ENCODE measurements at places on chromosomes 11 and 22.
A peak's percentile ranks its signal among the peaks of the same experiment; 100 is the strongest.

GRCh38 chr11:81032906-81033305, 1592.1 kb upstream of the TENM4 start:
- DNase-seq, result no peak

DNA sequence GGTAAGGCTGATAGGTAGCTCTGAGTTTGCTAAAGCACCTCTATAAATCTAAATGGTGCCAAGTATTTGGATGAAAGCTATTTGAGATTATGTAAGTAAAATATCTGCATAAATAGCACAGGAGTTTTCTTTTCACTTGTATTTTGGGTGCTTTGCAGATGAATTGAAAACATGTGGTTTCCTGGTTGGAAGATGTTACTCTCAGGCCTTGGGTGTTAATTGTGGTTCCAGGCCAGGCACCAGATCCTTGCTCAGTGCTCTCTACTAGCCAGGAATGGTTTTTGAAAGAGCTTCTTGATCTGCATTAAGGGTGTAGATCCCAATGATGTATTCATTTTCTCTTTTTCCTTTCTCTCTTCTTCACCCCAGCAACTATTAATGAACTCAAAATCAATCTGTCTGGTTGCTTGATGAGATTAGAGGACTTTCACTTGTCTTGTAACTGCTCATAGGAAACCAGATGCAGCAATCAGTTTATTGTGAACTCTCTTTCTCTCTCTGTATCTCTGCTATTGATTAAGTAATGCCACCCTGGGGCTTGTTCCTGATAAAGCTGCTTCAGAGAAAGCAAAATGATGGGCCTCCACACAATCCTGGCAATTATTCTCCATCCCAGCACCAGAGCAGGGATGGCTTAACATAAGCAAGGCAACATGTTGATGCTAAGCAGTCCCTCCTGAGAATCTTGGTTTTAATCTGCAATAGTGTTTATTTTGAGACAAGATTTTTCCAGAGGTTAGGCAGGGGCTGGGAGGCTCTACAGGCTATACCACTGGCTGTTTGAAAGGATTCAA, 147.0 kb upstream of the NTM start:
- no peak for DNase-seq

DNA sequence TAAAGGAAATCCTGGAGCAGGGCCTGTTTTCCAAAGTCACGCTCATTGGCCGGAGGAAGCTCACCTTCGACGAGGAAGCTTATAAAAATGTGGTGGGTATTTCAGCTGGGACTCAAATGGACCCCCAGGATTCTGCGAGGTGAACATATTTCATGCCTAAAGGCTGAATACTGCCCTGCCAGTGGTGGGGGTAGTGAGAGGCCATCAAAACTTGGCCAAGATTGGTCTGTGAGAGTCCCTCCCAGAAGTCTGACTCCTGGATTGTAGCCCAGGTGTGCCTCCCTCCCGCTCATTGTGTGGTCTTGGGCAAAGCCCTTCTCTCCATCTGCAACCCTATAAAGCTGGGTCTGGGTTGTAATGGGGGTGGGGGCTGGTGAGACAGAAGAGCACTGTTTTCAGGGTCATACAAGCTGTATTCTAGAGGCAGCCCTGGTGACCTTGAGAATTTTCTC, 853 bp downstream of the HTATIP2 start:
- no peak for DNase-seq

GRCh38 chr22:20456064-20456721, 18.6 kb upstream of the SCARF2 start:
- peak; percentile 71 for DNase-seq

GRCh38 chr11:93485983-93486382, 57.2 kb downstream of the SMCO4 start:
- no peak for DNase-seq

DNA sequence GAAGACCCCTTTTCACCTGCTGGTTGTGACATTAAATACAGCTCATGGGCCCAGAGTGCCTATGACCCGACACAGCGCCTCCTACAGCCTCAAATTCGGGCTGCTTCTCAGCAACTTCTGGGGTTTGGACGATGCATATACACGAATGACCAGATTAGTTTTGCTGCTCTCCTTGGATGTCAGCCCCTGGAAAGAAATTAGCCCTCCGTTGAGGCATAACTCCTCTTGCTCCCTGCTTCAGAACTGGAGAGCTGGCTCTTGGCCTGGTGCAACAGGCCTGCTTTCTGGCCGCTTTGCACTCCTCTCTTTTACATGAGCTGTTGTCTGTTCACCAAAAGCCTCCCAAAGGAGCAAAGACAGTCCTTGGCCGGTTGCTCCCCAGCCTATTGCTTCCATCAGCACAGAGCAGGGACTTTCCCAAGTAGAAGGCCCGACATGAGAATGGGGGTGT, 3.3 kb downstream of the TECTA start:
- no peak for DNase-seq

DNA sequence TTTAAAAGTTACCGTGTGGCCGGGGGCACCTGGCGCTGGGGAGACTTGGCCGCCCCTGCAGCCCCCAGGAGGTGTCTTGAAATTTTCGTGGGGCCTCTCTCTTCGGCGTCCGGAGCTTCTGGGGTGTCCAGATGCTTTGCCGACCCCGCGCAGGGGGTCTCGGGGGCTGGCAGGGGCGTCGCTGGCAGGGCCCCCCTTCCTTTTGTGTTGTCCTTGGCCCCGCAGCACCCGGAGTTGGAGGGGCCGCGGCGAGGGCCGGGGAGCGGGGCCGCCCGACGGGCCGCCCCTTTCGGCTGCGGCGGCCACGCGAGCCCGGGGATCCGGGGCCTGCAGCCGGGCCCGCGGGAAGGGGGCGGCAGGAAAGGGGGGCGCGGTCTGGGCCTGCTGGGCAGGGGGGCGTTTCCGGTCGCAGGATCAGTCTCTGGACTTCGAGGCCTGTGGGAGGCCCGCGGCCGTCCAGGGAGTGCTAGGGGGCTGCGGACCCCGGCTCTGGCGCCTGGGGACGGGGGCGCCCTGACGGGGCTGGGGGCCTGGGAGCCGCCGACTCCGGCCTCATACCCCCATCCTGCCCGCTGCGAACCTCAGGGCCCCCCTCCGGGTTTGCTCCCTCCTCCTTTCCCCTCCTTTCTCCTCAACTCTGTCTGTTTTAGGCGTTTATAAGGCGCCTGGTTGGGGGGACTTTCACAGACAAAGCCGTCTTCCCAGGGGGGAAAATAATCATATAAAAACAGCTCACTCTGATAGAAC, 869 bp downstream of the ZC3H7B start:
- peak; percentile 74 for DNase-seq

DNA sequence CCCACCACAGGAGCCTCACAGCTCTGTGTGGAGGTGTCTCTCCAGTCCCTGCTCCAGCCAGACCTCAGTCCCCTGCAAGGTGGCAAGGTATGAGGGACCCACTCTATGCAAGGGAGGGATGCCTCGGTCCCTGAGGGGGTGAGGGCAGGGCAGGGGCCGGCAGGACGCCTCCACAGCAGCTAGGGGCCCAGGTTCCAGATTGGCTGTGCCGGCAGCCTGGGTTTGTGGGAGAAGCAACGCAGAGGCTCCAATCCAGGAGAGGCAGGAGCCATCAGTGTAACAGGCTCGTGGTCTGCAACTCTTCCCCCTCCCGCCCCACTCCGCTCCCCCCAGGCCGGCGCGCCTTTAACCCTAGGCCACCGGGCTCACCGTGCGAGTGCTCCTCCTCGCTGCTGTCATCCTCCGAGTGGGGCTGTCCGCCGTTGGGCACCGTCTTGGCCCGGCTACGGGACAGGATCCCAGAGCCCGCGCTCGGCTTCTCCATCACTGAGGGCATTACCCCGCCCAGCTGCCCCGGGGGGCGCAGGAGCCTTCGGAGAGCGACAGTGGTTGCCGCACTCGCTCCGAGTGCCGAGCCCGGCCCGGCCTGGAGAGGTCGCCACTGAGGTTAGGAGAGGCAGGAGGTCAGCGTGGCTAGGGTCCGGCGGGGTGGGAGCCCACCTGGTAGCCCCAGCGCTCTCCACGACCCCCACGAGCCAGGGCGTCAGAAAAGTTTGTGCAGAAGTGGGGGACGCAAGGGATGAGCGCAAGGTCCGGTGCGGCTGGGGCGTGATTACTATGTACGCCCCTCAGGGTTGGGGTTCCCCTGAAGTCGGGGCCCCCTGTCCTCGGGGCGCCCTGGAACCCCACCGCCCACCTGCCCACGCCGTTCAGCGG, 765 bp downstream of the RCOR2 start:
- peak; percentile 65 for DNase-seq

GRCh38 chr11:68750195-68751003, 921 bp downstream of the TESMIN start:
- DNase-seq, result peak; percentile 66

- DNase-seq, result no peak
These were observed 66.9 kb upstream of the CTSC start for GRCh38 chr11:88404391-88404790.

Data from right kidney (tissue), 9 donors.